ENCODE measurements at places on chromosomes 11 and 22.

GRCh38 chr11:122071709-122072202 lies 44.3 kb downstream of the BLID start:
- DNase-seq = no peak

- no peak for DNase-seq
These were observed 18.2 kb downstream of the PAK1 start for GRCh38 chr11:77455740-77456139.

DNA sequence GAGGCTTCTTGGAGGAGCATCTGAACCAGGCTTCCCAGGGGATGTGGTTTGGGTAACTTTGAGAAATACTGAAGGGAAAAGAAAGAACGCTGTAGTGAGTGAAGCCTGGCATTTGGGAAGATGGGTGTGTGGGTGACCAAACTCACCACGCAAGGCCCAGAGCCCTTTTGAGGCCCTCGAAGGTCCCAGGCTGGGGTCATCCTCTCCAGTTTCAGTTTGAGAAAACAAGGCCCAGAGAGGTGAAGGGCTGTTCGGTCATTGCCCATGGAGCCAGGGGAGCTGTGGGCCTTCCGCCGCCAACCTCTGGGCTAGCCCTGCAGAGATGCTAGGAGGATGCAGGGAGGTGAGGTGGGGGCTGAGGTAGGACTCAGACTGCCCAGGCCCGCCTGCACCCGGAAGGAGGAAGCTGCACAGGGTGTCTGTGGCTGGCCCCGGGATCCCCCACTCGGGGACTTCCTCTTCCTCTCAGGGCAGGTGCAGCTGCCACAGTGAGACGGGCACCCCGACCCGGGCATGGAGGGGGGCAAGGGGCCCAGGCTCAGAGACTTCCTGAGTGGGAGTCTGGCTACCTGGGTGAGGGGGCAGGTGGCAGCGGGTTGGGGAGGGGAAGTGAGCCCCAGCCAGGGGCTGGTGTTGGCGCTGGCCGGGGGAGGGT lies at the start of gene CCDC88B:
Gene CCDC88B, plus strand, starts transcription at position 451 of the 655 bp plus-strand sequence. Its CDS starts 63 bp downstream, at position 514.
- peak; percentile 90 for DNase-seq

- DNase-seq = no peak
These were observed 202.1 kb downstream of the TTC28 start for GRCh38 chr22:28477556-28477955.

GRCh38 chr22:46518038-46518437 lies 19.4 kb downstream of the CELSR1 start:
- no peak for DNase-seq

DNA sequence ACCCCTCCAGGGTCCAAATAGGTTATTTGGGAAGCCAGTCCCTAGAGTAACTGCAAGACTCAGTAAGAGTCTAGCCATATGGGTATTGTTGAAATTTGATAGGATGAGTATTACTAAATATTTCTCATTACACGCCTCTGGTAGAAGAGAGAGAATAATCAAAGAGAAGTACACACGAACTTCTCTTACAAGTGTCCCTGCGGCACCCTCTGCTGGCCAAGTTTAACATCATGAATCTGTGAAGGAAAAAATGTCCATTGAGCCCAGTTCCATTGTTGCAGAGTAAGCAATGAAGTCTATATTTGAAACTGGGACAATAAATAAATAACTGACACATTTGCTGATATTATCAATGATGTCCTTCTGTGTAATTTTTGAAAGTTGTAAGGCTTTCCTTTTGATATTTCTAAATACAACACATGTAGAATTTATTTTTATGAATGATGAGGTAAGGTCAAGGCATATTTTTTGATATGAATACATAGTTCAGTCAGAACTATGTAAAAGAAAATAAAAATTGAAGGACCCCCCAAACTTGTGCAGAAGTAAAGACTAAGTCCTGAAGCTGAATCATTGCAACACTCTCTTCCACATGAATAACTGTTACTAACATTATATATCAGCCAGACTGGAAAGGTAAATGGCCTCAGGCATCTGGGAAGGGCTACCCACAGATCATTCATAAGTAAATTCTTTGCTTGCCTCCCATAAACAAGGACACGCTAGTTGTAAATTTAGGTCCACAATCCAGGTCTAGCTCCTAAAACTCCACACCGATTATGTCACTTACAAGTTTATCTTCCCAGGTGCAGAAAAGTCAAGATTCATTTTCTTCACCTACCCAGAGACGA lies 10.0 kb downstream of the OR51L1 start:
- DNase-seq = no peak

- DNase-seq = no peak
These were observed 16.1 kb downstream of the C2CD3 start for GRCh38 chr11:74154620-74155281.
